ENCODE measurements at places on chromosomes 2 and 18.
A peak's percentile ranks its signal among the peaks of the same experiment; 100 is the strongest.

DNA sequence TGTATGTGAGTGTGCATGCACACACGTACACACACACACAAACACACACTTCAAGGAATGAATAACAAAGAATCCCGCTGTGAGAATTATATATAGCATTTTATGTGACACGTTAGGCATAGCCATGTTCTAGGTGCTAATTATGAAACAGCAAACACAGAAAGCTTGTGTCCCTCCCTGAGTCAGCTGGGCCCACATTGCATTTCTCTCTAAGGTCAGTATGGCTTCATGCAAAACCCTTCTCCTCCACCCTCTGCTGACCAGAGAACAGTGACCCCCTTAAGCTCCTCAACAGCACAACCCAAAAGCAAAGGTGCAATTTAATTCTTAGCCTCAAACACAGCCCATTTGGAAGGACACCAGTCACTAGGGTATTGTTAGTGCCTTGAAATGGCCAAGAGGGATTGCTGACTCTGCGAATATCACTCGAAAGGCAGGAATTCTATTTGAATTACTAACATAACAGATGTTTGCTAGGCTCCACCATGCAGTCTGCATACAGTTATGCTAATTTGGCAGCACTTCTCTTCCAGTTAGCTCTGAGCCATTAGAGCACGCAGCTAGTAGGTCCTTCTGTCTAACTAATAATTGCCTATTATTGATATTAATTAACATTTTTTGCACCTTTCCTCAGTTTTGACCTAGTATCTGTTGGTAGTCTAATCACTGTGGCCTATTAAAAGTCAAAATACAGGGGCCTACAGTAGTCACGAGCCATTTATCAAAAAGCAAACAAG is 149.0 kb downstream of the LNPK start:
- no peak for DNase-seq

DNA sequence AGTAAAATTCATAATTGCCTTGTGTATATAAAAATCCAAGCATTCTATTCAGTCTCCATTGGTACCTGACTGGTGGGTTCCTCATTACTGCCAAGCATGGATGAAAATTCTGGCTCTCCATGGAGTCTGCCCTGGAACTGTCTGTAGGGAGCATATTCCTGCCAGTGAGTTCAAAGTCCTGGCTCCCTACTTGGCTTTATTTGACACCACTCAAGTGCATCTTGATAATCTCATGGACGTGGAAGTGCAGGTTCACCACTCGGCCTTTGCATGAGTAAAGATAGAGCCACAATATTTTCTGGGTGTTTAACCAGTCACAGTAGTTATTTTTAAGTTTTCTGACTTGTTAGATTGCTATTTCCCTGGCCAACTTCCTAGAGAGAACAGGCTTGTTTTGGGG is 63.5 kb downstream of the CNTNAP5 start:
- no peak for DNase-seq

GRCh38 chr2:102083393-102083703 is 59.2 kb upstream of the IL1R1 start:
- DNase-seq = no peak

GRCh38 chr2:105781274-105781978 is 36.7 kb downstream of the NCK2 start:
- no peak for DNase-seq

DNA sequence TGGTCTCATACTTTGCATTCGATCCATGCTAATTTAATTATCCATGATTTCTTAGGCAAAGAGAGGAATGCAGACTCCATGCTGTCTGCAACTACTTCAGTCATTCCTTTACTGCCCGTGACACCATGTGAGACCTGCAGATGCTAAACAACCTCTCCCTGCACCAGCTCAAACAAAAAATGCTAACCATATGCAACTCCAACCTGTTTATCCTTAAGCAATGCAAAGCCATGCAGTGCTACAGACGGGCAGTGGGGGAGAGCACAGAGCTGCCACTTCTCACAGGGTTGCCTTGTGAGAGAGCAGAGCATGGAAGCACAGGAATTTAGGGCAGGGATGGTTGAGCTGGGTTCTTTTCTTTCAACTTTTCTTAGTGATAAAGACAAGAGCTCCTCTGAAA is 74.9 kb upstream of the KLHL14 start:
- DNase-seq = no peak

DNA sequence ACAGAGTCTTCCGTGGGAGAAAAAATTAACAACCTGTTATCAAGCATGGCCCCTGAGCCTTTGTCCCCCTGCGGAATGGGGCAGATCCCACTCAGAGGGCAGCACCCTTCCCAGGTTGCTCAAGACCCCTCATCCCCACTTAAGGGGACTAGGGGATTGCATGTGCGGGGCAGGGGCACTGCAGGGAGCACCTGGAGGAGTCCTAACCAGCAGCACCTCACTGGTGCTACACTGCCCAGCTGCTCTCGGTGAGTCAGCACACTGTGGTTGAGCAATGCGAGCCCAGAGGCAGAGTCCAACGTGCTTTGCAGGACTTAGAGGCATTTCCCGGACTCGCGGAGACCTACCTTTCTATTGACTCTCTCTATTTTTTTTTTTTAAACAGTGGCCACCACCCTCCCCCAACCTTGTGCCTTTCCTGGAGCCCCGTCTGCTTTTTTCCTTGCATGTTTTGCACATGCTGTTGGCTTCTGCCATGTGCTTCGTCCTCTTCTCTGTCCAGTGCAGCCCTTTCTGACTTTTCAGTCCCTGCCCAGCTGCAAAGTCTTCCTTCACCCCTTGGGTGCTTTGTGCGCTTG is 74.0 kb downstream of the IL1R2 start:
- no peak for DNase-seq

DNA sequence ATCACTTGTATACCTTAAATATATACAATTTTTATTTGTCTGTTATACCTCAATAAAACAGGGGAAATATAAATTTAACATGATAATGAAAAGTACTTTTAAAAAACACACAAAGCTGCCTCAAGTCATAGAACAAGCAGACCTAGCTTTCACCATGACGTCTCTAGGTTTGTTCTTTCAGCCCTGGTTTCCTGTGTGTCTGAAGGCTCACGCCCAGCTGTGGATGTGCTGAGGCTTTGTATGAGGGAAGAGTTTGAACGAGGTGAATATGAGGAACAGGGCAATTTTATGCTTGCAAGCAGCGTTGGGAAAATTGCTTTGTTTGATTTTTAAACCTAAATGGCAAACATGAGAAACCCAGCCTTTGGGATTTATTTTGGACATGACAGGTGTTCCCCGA is 15.3 kb downstream of the SH3RF3 start:
- DNase-seq = peak; percentile 51
